ENCODE measurements at places on chromosomes 7 and 10. TPM values are rescaled to one million over a fixed set of nuclear protein-coding genes. Genes with fewer than 3 reads are reported as not detected.

GRCh38 chr7:4754433-4755010 is 20.9 kb upstream of the AP5Z1 start:
- no peak overlapping the region for H3K27ac ChIP-seq
- no peak overlapping the region for H3K4me3 ChIP-seq

DNA sequence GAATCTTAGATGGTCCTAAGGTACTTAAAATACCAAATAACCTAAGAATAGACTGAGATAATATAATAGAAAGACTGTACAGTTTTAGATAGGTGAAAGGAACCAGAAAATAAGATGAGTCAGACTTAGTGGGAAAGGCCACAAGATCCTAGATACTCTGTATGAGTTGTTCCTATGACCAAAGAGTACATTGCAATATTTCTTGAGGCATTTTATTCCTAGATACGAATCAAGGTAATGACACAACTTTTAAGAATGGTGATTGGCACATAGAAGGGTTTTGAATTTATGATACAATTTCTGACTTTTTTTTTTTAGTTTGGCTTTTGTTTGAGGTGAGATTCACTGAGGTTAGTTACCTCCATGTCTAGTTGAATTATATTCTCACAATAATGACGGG is 30.2 kb downstream of the MGAM start:
- DNase-seq: no peak
- H3K36me3 ChIP-seq: no peaks in the 10 kb centered on the region
- H3K4me3 ChIP-seq: no peak overlapping the region
- no peaks in the 10 kb centered on the region for H3K27me3 ChIP-seq

DNA sequence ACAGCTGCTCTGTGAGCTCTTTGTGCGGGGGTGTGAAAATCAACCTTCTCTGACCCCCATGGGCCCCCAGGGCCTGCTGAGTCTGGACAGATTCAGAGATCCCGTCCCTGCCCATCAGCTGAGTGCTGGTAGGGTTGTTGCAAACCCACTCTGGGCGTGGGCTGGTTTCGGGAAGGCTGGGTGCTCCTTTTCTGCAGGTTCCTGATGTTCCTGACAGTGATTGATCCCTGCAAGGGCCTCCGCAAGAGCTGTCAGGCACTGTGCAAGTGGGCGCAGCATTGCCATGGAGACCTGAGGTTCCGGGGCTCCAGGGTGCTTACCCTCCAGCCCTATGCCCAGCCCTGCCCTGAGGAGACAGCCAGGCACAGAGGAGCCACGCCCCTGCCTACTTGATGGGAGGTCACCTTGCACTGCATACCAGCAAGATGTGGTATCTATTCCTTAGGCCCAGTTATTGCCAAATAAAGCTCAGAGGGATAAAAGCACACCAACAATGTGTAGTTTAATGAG is 44.3 kb upstream of the INPP5A start:
- H3K4me1 ChIP-seq: peaks cover 34% of the 10 kb centered on the region
- no peak overlapping the region for H3K4me3 ChIP-seq
- no peak for DNase-seq
- H3K36me3 ChIP-seq: no peaks in the 10 kb centered on the region
- H3K27me3 ChIP-seq: no peaks in the 10 kb centered on the region

COPG2 gene
- 13.2 TPM for total RNA-seq

MYO3A gene
- 0.04 TPM for total RNA-seq

DNA sequence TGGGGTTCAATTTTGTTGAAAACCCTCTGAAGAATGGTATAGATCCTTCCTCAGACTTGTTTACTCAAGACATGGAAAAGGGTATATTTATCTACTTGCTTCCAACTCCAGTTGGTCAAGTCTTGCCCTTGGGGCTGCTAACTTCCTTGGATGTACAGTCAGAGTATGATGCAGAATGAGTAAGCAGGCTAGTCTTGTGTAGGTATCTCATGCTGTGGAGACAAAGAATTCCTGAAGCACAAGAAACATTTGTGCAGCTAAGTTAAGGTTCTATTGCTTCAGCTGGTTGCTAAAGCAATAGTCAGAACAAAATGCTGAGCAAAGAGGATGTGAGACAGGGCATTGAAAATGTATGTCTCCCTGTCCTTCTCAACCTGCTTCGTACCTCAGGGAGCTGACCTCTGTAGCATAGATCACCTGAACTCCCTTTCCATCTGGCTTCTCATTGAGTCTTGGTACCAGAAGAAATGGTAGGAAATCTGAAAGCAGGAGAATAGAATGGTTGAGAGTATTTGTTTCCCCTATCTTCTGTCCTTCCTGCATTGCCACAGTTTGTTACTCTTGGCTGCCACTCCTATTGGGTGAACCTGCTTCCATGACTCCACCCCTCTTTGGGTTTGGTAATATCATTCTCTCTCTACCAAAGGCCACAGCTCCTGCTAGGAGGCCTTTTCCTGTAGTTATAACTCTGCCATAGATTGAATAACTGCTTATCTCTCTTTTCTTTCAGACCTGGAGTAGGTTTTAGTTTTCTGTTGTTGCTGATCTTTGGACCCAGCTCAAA is 346.0 kb downstream of the PHF14 start:
- no peak overlapping the region for H3K27ac ChIP-seq
- no peaks in the 10 kb centered on the region for H3K27me3 ChIP-seq
- no peak for DNase-seq
- H3K36me3 ChIP-seq: no peaks in the 10 kb centered on the region

DNA sequence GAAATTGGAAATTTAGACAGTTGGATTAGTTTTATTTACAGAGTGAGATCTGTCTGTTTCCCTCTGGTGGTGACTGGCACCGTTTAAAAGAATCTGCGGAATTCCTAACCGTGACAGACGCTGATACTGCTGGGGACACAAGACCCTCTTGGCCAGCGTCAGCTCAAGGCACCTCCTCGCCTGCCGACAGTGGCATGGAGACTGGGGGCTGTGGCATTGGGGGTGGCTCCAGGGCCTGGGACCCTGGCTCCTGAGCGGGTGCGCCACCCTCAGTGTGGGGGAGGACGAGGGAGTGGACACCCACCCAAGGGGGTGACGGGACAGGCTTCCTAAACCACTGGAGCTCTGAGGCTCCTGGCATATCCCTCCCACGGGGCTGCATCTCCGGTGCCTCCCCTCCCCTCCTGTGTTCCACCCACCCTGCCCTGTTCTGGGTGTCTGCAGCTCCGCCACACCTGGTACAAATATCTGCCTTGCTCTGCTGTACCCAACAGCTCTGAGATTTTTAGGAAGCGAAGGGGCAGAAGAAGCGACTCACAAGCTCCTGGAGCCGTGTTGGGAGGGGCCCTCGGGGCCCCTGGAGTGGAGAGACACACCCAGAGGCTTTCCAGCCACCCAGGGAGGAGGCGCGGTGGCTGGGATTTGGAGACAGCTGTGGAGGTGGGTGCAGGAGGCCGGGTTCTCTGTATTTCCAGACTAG is 178.7 kb downstream of the DNAJB6 start:
- peaks cover 30% of the 10 kb centered on the region for H3K27me3 ChIP-seq
- no peaks in the 10 kb centered on the region for H3K36me3 ChIP-seq
- H3K4me1 ChIP-seq: no peaks in the 10 kb centered on the region
- DNase-seq: no peak
